ENCODE measurements at places on chromosomes 7 and 10.
A peak's percentile ranks its signal among the peaks of the same experiment; 100 is the strongest.

GRCh38 chr7:158396982-158397862, 190.4 kb downstream of the PTPRN2 start:
- DNase-seq: no peak

DNA sequence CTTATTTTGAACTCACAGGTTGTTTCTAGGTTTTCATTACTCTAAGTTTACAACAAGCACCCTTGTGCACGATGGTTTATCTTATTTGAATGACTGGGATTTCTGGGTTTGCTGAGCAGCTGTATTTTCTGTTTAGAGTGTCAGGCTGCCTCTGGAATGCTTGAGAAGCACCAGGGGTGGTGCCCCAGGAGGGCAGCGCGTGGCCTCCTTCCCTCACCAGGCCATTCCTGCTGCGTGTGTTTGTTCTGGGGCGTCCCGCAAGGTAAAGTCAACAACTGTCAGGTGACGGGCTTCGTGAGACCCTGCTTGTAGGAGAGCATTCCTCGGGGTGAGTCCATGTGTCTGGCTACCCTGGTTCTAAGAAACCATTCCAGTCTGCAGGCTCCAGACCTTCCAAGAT, 54.9 kb downstream of the FAM171A1 start:
- DNase-seq: no peak

DNA sequence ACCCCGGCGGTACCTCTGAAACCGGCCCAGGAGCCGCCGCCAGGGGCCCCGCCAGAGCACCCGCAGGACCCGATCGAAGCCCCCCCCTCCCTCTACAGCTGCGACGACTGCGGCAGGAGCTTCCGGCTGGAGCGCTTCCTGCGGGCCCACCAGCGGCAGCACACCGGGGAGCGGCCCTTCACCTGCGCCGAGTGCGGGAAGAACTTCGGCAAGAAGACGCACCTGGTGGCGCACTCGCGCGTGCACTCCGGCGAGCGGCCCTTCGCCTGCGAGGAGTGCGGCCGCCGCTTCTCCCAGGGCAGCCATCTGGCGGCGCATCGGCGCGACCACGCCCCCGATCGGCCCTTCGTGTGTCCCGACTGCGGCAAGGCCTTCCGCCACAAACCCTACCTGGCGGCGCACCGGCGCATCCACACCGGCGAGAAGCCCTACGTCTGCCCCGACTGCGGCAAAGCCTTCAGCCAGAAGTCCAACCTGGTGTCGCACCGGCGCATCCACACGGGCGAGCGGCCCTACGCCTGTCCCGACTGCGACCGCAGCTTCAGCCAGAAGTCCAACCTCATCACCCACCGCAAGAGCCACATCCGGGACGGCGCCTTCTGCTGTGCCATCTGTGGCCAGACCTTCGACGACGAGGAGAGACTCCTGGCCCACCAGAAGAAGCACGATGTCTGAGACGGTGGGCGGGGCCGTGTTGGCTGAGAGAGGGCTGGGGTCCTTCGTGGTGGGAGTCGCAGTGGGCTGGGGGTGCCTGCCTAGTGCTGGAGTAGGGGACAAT, 3.8 kb downstream of the REPIN1 start:
- no peak for DNase-seq

GRCh38 chr7:72183835-72184234, 228.3 kb downstream of the CALN1 start:
- DNase-seq: no peak

- no peak for DNase-seq
These were observed 28.7 kb downstream of the ERLIN1 start for GRCh38 chr10:100157156-100157555.

DNA sequence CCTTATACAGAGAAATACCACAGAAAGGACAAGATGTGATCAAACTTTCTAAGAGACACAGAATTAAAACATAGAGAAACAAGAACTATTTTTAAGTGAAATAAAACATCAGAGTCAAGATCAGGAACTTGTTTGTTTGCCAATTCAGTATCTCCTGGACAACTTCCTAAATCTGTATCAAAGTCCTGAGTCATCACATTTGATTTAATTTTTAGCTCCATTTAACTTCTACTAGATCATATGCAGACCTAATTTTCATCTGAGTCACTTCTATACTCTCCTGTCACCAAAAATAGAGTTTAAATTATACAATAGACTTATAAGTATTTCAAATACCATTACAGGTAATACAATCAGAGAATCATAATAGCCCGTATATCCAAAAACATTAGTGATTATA, 268.1 kb downstream of the PRKG1 start:
- DNase-seq: no peak

DNA sequence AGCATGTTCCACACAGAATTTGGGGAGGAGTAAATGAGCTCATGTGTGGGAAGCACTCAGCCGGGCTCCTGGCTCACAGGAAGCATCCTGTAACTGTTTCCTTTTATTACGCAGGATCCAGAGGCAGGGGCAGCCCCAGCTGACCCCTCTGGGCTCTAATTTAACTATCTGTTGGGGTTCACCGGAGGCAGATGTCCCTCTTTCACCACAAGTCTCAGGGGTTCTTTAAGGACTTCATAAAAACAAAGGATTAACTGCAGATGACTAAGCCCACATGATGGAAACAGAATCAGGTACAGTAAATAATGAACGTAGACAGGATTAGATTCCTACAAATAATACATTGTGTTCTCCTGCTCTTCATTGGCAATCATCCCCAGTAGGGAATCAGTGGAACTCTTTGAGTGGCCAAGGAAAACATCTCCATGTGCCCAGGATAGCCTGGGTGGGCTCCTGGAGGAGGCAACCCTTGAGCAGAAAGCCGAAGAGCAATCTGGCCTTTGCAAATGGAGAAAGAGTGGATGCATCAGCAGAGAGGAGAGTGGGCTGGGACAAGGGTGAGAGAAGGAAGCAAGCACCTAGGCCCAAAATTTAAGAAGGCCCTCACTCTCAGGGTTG, 24.6 kb downstream of the TBXAS1 start:
- no peak for DNase-seq

DNA sequence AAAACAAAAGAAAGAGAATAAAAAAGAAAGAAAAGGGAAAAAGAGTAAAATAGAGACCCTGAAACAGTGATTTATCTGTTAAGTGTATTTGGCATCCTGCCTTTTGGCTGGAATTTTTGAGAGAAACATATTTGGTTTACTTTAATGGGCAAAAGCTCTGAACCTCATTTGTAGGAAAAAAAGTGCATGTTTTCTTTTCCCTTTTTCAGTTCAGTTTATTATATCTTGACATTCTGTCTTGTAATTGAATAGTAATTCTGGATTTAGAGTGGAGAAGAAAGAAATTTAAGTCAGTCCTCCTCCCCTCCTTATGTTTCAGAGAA, 69.5 kb downstream of the ARID5B start:
- DNase-seq: no peak

- no peak for DNase-seq
These were observed 1.2 kb downstream of the CACUL1 start for GRCh38 chr10:118753331-118754228.

GRCh38 chr7:106384373-106384772, 99.6 kb upstream of the NAMPT start:
- no peak for DNase-seq

DNA sequence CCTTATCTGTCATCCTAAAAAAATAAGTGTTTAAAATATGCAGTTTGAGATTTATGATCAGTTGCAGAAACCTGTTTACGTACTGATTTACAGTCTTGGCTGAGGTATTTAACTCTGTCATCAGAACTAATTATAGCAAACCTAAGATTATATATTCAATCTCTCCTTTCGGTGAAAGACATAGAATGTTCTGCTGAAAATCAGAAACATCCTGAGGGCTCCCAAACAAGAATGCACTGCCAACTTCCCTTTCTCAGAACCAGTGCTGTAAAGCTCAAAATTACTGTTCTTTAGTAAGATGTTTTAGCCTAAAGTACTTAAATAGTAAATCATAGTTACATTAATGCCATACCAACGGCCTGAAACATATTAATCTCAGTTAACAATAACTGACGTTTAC, 34.3 kb downstream of the FAM204A start:
- DNase-seq: no peak

- DNase-seq: no peak
These were observed 74.4 kb downstream of the RAB11FIP2 start for GRCh38 chr10:117972168-117972837.

- DNase-seq: no peak
These were observed 86.2 kb upstream of the PPIF start for GRCh38 chr10:79260811-79261740.

GRCh38 chr7:80781561-80781979, 137.3 kb downstream of the SEMA3C start:
- DNase-seq: no peak

GRCh38 chr7:85186521-85187241, at the start of gene SEMA3D:
SEMA3D (minus strand) TSS chr7:85187056; CDS start chr7:85121891, 65,165 bp downstream.
- DNase-seq: peak; percentile 37

- no peak for DNase-seq
These were observed 21.6 kb upstream of the PSMG3 start for GRCh38 chr7:1591396-1591795.

- DNase-seq: no peak
These were observed 347.8 kb downstream of the NXPH1 start for GRCh38 chr7:8781166-8781565.

GRCh38 chr10:103232131-103232673, 13.5 kb upstream of the RPEL1 start:
- DNase-seq: no peak

DNA sequence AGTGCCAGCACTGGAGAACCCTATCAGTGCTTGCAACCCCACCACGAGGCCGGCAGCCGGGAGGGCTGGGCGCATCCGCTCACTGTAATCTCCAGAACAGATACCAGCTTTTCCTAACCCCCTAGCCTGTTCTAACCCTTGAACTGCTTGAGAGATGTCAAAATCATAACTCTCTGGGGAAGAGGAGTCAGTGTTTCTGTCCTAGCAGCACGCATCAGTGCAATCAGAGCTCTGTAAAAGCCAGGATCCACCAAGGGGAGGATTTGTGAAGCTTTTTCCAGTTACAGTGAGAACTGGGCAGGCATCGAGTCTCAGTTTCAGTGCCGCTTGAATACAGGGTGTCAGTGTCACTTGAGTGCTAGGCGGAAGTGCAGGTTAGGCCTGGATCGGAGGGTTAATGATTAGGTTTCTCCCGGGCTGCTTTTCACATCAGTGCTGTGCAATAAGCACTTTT, 104.5 kb upstream of the INSYN2A start:
- DNase-seq: no peak

- DNase-seq: no peak
These were observed 275.0 kb downstream of the TSPAN12 start for GRCh38 chr7:120582916-120583315.

DNA sequence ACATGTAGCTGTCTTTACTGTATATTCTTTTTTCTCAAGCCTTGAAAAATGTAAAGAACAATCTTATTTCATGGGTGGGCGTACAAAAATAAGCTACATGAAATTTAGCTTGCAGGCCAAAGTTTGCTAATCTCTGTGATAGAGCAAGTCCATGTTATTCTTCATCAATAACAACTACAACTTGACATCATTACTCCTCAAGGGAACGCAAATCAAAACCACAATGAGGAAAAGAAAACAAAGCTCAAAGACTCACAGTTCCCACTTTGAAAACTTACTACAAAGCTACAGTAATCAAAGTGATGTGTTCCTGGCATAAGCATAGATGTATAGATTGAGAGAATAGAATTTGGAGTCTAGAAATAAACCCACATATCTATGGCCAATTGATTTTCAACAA, 62.5 kb downstream of the GNA12 start:
- no peak for DNase-seq

- no peak for DNase-seq
These were observed 4.1 kb downstream of the ARMC3 start for GRCh38 chr10:22931948-22932347.

GRCh38 chr7:77326131-77326530, 90.0 kb downstream of the GSAP start:
- no peak for DNase-seq

DNA sequence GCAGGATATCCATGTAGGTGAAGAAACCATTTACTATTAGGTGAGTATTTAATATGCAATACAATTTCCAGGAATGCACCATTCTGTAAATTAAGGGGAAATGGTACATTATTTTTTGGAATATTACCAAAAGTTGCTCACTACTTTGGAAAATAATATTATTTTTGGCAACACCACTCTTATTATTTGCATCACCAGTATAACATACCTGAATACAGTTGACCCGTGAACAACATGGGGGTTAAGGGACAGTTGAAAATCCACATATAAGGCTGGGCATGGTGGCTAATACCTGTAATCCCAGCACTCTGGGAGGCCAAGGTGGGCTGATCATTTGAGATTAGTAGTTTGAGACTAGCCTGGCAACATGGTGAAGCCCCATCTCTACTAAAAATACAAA, 21.2 kb upstream of the FHIP2A start:
- DNase-seq: no peak

DNA sequence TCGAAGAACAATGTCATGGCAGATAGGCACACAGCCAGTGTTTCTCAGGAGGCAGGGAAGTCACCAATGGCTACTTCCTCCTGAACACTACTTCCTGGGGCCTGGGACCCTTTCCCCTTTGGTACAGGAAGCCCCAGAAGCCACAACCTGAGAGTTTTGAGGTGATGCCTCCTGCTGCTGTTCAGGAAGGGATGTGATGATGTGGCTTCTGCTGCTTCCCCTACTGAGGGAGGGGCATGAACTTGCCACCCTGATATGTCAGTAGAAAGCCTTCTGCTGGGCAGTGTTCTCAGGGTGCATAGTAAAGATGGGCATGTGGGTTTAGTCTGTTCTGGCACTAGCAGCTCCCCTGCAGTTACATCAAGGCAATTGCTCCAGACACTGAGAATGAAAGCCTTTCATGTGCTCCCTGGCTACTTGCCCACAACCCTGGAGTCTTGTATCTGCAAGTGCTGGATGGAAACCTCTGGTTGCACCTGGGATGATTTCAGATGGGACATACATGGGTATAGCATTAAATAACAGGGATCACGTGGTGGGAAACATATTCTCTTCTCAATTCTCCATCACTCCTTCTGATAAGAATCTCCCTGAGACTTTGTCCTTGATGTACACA, 69.3 kb downstream of the ADRA2A start:
- no peak for DNase-seq

DNA sequence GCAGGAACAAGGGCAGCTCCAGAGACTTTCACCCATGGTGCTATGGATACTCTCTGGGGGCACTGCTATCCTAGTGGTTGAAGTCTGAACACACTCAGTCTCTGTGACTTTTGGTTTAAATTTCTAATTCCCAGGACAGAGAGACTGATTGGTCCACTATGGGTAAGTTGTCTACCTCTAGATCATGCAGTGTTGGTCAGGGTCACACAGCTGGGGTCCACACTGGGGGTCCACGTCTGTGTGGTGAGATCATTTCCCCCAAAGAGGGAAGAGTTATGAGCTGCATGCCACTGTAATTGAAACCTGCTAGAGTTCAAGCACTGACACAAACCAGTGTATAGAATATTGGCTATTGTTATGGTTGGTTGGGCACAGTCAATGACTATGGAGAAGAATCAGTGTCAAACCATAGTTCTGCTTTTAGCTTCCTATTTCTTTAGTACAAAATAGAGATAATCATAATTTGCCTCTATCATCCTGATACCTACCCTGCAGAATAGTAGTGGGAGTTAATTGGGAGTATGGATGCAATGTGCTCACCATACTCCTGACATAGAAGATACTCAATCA, 101.6 kb downstream of the PRTFDC1 start:
- no peak for DNase-seq

DNA sequence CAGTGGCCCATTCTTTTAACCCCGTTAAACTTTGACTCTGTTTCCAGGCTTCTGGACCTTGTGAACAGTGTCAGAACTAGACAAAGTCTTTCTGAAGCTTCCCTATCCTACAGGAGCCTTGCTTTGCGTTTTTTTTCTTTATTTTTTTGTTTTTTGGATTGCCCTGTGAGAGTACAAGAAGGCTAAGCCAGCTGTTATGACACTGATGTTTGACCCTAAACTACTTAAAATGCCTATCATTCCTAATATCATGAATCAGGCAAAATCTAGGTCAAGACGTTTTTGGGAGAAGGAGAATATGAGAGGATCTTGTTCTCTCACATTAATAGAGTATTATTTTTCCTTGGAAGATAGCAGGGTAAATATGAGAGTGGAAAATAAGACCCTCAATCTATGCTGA, 79.8 kb downstream of the EPDR1 start:
- DNase-seq: no peak

Measured in activated T-cell treated with anti-CD3 and anti-CD28 coated beads for 48 hours (primary cell).